ENCODE measurements at places on chromosomes 12 and 14. TPM values are rescaled to one million over a fixed set of nuclear protein-coding genes. Genes with fewer than 3 reads are reported as not detected.

The TRHDE gene
- 1.1 TPM for total RNA-seq

GRCh38 chr14:74763803-74764531, 851 bp downstream of the YLPM1 start:
- peak; percentile 13 for DNase-seq

- DNase-seq, result no peak
Measured at GRCh38 chr14:89933002-89933401, 21.5 kb downstream of the EFCAB11 start.

The MAPKAPK5 gene
- total RNA-seq, result 34.6 TPM

Data from fibroblast of the aortic adventitia (primary cell).